ENCODE measurements at places on chromosomes 5 and 9.

DNA sequence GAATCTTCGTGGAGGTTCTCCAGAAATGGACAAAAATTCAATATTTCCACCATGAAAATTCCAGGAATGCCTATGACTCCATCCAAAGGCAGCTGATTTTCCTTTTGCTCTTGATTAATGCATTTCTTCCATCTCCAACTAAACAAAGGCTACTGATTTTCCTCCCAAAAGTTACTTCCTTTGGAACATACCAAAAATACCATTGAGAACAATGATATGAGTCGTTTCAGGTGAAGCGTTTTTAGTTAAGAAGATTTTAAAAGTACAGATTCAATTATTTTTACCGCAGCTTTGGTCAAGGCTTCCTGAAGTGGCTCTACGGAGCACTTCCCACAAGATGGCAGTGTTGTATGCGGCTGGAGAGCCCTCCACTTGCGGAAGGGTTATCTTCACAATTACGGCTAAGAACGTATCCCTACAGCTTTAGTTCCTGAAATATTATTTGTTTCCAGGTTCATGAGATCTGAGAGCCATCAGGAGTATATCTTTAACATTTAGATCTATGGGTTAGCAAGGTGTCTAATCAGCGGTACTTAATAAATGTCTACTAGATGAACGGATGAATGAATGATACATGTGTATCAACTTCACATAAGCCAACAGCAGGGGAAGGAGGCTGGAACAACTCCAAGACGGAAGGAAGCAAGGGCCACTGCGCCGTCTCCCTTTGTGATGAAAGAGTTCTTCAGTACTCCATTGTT is 35.9 kb upstream of the ARSB start:
- no peak for DNase-seq

GRCh38 chr5:17413691-17414090 is 84.3 kb upstream of the TAF11L2 start:
- DNase-seq: no peak

DNA sequence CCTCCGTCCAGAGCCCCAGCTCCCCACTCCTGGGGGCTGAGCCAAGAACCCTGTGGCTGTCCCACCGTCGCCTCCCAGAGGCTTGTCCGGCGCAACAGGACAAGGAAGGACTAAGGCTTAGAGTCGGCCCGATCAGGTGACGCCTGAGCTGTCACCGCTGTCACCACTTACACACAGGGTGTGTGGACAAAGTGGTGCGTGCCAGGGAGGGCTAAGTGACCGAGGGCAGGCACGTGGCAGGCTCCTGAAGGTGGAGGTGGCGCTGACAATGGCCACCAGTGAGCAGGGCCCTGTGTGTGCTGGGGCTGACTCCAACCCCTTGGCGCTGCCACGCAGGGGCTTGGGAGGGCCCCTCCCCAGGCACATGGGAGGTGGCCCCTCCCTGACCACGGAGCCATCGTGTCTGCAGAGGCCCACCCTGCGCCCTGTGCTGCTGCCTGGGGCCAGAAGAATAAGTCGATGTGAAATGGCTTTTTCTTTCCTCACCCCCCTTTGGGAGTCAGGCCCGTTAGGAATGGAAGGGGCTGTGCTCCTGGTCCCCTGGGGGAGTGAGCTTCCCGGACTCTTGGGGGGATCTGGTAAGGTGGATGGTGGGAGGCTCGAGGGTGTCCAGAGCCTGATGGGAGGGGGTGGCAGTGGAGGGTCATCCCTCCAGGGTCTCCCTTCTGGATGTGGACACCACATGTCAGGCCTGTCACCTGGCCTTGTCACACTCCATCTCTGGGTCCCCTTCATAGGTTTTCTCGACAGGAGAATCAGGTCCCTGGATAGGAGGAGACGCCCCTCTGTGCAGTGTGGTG is 2.6 kb upstream of the GPSM1 start:
- DNase-seq: no peak

GRCh38 chr9:132858751-132859150 is 19.3 kb downstream of the AK8 start:
- DNase-seq: no peak

GRCh38 chr9:81620002-81620390 is 69.4 kb downstream of the TLE1 start:
- no peak for DNase-seq

GRCh38 chr5:40616781-40617180 is 62.9 kb upstream of the PTGER4 start:
- no peak for DNase-seq

DNA sequence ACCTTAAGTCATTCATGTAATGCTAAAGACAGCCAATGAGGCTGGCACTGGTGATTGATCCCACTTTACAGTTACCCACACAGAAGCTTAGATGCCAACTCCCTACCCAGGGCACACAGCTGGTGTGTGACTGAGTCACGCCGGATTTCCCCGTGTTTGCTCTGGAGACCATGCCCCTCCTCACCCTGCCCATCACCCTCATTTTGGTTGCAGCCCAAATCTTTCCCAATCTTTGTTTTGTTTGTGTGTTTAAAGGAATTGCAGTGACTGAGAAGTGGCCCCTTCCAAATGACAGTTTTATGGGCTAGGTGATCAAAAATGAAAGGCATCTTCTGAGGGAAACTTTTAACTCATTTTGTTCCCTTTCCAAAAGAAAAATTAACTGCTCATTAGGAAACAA is 10.9 kb downstream of the FBXL7 start:
- no peak for DNase-seq

DNA sequence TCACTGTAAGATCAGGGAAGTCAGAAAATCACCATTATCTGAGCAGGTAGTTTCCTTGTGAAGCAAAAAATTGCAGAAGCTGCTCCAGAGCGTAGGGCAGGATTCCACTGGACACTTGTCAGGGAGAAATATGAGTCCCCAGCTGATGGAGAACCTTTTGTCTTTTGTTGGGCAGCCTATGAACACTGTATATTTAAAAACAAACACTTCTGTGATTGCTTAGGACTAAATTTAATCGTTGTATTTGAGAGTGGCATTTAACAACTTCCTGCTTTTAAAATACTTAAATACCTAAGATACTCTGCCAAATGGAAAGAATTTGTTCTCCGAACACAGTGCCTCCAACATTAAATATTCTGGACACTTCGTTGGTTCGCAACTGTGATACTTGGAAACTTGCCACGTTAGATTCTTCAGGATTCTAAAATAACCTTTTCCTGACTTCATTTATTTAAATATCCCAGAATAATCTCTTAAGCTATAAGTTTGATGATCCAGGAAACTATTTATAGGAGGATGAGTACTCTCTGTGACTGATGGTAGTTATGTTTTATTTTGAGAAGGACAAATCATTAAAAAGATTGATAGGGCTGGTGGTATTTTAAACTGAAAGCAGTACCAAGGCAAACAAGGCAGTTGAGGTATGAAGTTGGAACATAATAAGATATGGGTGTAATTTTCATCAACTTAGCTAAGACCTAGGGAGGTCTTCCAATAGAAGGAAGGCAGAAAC is 2.7 kb upstream of the HSPA4 start:
- no peak for DNase-seq

DNA sequence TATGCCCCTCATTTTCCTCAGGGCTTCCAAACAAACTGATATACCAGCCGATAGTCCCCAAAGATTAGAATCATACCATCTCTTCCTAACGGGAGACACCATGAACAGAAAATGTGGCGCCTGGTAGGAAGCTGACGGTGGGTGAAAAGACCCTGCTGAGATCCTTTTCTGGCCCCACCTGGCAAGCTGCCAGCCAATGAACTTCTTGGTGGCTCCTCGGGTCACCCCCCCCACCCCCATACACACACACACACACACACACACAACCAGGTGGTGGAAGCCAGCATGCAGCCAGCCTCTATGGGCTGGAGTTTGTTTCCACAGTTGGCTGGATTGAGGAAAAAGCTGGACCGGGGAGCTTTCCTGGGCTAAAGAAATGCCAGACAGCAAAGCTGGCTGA is 4.8 kb upstream of the CCIN start:
- DNase-seq: no peak

DNA sequence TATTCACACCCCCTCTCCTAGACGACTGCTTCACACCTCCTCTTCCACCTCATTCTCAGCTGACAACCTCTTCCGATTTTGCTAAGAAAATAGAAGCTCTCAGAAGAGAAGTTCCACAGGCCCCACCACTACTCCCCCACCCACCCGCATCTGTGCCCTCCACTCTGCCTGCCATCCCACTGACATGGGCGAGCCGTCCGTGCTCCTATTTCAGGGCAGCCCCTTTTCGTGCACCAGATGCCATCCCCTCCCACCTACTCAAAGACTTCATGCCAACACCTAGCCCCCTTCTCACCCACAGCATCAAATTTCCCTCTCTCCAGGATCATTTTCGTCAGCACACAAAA is 34.6 kb upstream of the JADE2 start:
- no peak for DNase-seq

DNA sequence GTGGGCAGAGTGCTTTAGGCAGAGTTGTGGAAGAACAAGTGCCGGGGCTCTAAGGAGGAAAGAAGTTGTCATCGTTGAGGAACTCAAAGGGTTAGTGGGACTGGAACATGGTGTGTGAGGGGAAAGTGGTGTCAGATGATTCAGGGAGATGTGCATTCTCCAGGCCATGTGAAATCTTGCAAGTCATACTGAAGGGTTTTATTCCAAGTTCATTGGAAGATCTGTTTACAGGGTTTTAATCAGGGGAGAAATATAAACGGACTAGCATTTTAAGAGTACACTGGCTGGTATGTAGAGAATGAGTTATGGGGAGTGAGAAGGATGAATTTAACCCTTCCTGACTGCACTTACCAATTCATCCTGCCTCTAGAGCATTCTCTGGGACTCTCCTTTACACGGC is 49.3 kb downstream of the NR2F1 start:
- DNase-seq: no peak

DNA sequence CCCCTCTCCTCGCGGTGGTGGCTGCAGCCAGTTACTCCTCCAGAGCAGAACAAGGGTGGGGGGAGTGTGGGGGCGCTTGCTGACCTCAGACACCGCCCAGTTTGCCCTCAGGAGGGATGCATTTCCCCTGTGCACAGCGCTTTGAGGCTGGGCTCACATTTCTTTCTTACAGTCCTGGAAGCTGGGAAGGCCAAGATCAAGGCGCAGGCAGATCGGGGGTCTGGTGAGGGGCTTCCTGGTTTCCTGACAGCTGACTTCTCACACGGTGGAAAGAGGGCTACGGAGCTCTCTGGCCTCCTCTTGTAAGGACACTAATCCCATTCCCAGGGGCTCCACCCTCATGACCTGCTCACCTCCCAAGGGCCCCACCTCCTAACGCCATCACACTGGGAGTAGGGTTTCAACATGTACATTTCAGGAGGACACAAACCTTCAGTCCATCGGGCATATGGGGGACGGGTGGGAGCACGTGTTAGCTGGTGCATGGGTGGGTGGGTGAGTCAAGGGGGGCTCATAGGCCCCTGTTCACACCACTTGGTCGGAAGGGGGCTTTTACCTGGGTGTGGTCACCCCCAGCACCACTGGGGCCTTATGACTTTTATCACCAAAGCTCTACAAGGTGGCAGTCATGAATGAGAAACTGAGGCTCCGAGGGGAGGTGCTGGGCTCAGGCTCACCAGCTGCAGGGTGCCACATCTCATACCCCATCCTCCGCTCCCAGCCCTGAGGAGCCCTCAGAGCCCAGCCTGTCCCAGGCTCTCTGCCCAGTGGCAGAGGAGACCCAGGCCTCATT is 7.7 kb upstream of the SCGB3A1 start:
- no peak for DNase-seq

DNA sequence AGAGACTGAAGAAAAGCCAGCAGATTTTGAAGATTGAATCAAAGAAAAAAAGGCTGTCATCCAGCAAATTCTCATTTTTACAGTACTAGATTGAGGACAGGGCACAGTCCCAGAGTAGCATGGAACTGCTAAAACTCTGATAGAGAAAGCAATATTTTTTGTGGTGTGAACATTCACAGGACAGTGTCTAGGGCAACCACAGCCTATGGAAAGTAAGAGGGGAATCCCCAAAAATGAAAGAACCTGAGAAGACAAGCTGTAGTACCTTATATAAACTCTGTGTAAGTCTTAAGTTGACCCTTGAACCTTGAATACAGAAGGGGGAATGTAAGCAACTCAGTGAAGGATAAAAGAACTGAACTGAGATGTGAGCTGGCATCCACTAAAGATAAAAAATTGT is 540.3 kb downstream of the HINT1 start:
- DNase-seq: no peak

- DNase-seq: no peak
These were observed 125.0 kb downstream of the DTWD2 start for GRCh38 chr5:118863345-118863744.
